ENCODE measurements at places on chromosomes 3 and 15.

GRCh38 chr15:85491691-85492090 lies 111.3 kb downstream of the AKAP13 start:
- no peak for DNase-seq

DNA sequence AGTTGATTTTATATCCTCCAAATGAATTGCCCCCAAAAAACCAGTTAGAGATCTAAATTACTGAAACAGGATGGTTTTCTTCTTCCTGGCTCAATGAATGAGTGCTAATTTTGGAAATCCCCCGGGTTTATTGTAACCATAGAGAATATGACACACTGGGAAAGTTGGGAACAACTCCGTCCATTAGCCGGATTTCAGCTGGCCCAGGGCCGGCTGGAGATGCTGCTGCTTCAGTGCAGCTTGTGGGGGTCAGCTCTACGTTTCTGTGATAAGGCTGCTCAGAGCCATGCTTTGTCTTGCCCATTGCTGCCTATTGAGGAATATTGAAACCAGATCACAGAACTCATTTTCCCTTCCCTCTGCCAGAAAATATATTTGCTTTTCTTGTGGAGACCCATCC lies 20.3 kb downstream of the GYG1 start:
- DNase-seq, result no peak

- no peak for DNase-seq
Observed at GRCh38 chr3:182905623-182906022, 74.7 kb downstream of the DCUN1D1 start.

GRCh38 chr3:148101061-148101460 lies 596.6 kb upstream of the AGTR1 start:
- DNase-seq, result no peak
